ENCODE measurements at places on chromosomes 12 and 14. TPM values are rescaled to one million over a fixed set of nuclear protein-coding genes. Genes with fewer than 3 reads are reported as not detected.

DNA sequence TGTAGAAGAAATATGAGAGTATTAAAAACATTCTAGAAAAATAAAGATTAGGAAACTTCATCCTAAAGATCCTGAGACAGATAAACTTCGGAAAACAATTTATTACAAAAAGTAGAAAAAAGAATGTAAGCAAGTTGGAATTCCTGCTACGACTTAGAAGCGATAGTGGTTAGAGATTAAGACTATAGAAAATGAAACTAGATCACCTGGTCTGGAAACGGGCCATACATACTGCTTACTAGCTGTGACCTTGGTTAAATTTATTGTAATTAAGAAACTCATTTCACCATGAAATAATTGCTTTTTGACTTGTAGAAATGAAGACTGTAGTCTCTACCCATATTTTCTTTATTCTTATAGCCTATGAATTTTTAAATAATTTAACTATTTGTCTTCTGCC lies 614.1 kb downstream of the SLC16A7 start:
- no peak for DNase-seq

DNA sequence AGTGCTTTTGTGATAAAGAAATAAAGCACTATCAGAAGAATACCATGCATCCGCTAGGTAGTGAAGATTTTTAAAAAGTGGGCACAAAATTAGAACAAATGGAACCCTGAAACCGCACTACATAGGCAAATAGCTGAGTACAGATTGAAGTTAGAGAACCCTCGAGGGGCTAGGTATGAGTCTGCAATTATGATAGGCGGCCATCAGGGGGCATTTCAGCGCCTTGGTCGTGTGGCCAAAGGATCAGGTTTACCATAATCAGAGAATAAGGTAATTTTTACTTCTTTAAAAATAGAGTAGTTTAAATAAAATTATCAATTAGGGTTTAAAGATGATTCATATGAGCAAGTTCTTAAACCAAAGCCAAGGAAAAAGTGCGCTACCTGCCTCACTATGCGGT lies 129.8 kb downstream of the TMX1 start:
- DNase-seq: no peak

GRCh38 chr12:101859664-101860607 lies 17.4 kb upstream of the DRAM1 start:
- DNase-seq: no peak

MSI1 gene
- 0.60 TPM for total RNA-seq

DNA sequence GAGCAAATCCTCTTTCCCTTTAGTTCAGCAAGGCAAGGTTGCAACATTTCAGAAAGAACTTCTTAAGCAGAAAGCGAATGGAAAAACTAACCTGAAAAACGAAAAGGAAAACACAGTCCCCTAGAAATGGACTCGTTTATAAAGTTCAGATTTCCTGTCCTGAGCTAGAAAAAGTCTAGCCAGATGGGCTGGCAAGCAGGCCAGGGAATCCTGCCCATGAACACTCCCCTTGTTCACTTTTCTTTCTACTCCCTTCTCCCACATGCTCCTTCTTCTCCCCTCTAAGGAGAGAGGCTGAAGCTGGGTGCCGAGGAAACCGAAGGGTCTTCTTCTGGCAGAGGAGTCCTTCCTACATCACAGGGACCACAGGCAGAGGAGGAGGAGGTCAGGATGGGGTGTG lies 27.1 kb downstream of the LTBP2 start:
- no peak for DNase-seq

Data from activated naive CD8-positive, alpha-beta T cell treated with anti-CD3 and anti-CD28 coated beads for 36 hours (primary cell).